Kidney tubule cell (primary cell): ENCODE measurements at places on chromosomes 11 and 22.

DNA sequence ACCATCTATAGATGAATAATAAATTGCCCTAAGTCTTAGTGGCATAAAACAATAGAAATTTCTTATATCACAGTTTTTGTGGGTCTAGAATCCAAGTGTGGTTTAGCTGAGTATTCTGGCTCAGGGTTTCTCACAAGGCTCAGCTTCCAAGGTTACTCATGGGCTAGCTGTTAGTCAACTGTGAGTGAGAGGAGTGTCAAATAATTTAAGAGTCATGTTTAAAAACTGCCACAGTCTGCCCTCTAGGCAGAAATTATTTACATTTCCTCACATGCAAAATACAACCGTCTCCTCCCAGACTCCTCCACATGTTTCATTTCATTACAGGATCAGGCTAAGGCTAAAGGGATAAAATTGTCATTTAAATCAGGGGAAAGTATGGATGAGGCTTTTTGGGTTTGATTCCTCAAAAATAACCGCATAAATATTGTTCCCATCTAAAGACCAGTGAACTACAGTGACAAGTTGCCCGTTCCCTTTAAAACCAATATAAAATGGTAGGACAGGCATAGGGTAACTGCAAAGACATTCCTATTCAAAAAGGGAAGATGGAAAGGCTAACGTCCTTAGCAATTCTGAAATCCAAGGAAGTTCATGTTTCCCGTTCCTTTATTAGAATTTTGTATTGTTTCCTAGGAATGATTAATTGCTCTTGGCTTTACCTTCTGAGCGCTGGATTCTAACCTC is 324.3 kb downstream of the DYNC2H1 start:
- DNase-seq: peak; percentile 75

DNA sequence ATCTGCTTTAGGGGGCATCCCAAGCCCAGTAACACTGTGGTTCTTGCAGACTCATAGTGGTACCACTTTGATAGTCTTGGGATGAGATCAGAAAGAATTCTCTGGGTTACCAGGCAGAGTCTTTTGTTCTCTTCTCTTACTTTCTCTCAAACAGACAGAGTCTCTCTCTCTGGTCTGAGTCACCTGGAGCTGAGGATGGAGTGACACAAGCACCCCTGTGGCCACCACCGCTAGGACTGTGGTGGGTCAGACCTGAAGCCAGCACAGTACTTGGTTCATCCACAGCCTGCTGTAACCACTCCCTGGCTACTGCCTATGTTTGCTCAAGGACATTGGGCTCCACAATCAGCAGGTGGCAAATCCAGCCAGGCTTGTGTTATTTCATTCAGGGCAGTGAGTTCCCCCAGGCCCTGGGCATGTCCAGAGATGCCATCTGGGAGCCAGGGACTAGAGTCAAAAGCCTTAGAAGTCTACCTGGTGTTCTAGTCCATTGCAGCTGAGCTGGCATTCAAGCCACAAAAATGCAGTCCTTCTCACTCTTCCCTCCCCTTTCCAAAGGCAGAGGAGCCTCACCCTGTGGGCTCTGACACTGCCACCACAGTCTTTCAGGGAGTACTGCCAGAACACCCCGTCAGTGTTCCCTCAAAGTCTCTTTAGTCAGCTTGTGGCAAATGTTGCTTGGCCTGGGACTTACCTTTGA is 29.9 kb downstream of the ENDOD1 start:
- DNase-seq: peak; percentile 75

GRCh38 chr22:33829546-33830280 is 90.6 kb downstream of the LARGE1 start:
- DNase-seq: no peak

DNA sequence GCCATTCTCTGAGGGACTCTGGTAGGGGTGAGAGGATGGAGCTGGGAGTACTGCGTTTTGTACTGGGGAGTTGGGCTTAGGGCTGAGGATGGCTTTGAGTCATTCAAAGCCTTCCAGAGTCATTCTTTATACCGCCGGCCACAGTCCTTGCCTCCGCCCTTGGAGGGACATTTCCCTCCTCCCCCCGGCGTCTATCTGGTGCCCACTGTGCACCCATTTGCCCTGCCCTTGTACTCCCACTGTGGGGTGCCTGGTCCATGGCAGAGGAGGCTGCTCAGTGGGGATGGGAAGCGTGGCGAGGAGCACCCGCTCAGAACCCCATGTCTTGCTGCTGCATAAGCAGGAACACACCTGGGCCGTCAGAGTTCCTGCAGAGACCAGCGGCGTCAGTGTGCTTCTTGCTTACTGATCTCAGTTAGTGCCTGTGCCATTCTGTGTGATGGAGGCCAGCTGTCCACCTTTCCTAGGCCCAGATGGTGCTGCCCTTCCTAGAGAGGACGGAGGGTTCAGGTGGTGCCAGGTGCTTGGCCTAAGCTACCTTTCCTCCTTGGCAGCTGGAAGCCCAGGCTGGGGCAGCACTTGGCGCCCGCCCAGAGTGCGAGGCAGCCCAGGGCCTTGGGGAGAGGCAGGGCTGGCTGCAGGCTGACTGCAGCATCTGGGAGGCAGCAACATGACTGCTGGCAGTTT is 23.3 kb upstream of the TMEM191C start:
- DNase-seq: no peak

DNA sequence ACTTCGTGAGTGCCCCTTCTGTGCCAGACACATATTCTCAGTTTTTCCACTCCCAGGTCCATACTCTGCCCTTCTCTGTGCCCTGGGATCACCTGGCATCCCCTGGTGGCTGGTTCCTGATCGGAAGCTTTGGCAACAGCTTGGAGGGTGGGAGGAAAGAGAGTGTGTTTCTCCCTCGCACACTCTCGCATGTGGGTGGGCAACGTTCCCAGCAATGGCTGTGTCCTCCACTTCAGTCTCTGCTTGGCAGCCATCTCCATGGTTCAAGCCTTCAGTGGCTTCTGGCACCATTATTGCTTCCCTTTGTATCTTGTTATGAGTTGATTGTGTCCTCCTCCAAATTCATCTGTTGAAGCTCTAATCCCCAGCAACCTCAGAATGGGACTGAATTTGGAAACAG is 342.7 kb upstream of the SYN3 start:
- no peak for DNase-seq

DNA sequence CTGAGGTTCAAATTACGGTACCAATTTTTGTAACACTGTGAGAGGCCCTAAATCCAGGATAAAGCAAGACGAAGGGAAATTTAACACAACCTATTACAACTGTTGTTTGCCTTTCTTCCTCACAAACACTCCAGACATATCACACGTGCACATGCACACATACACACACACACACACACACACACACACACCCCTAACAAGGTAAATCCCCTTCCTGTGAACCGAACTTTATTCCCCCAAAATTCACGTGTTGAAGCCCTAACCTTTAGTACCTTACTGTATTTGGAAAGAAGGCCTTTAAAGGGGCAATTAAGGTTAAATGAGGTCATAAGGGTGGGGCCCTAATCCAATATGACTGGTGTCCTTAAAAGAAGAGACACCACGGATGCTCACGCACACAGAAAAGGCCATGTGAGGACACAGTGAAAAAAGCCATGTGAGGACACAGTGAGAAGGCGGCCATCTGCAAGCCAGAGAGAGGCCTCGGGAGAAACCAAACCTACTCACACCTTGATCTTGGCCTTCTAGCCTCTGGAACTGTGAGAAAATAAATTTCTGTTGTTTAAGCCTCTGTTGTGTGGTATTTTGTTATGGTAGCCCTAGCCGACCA is 1.8 kb downstream of the SERGEF start:
- DNase-seq: no peak

DNA sequence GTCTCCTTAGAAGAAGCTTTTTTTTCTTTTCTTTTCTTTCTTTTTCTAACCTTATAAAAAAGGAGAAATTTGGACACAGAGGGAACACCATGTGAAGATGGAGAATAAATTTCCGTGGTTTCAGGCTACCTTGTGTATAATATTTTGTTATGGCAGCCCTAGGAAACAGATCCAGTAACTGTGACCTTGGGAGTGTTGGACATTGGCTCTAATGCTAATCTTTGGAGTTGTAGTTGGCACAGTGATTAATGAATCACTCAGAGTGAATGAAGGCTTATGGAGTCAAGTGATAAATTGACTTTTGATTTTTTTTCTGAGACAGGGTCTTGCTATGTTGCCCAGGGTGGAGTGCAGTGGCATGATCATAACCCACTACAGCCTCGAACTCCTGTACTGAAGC is 15.5 kb upstream of the PHOX2A start:
- DNase-seq: no peak

- DNase-seq: no peak
Observed at GRCh38 chr11:6570691-6571427, 32.6 kb downstream of the RRP8 start.

DNA sequence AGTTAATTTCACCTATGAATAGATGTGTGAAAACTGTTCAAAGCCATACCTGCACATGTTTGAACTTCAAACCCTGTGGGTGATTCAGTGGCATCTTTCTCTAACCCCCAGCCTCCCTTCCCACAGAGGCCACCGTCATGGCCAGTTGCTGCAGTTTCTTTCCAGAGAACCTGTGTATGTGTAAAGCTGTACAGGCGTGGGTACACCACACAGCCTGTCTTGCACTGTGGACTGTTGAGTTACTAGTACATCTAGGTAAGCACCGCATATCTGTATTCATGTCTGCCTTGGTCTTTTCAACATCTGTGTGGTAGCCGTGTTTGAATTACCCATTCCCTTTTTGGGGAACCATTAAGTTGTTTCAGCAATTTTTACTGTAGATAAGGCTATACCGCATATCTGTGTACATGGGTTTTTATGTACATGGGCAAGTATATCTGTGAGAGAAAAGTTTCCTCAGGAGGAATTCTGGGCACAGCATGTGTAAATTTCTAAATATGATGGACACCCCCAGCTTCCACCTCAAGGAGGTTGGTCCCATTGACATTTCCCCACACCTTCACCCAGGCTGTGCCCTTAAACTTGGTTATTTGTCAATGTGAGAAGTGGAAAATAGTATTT is 13.9 kb downstream of the NEAT1 start:
- peak; percentile 36 for DNase-seq

DNA sequence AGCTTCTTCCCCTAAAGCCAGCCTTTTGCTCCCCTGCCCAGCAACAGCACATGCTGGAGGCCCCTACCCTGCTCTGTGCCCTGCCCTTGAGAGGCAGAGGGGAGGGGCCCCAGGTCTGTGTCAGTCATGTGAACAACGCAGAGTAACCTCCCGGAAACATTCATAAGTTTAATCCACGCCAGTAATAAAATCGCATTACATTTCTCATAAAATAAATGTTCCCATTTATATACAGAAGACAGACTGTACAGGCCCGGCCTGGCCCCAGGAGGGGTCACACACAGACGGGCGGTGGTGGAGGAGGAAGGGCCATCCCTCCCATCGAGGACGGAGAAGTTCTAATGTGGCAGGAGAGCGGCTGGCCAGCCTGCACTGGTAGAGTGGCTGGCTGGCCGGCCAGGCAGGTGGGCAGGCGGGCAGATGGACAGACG is 39.5 kb downstream of the LMO1 start:
- no peak for DNase-seq

DNA sequence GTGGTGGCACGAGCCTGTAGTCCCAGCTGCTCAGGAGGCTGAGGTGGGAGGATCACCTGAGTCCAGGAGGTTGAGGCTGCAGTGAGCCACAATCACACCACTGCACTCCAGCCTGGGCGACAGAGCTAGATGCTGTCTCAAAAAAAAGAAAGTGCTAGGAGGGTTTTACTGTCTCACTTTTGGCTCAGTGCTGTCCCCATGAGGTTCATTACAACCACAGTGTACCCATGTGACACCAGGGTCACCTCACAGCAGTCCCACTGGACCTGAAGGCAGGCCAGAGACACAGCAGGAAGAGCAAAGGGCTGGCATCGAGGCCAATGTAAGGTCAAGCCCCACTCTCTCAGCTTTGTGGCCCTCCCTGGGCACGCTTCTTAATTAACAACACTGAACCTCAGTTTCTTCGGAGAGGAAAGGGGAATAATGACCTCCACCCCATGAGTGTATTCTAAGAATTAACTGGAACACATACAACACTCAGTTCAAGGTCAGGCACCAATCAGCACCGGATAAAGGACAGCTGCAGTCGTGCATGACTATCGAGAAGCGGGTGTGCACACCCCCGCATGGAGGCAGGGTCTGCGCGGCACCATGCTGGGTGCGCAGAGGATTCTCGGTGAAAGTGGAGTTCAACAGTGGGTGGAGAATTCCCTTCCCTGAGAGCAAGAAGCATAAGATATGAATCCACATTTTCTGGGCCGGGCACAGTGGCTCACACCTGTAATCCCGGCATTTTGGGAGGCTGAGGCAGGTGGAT is 30.9 kb upstream of the BAIAP2L2 start:
- no peak for DNase-seq

- no peak for DNase-seq
Observed at GRCh38 chr11:121300313-121300971, 7.9 kb downstream of the SC5D start.

- peak; percentile 90 for DNase-seq
Observed at GRCh38 chr22:27220339-27220738, 563.0 kb downstream of the MIAT start.

DNA sequence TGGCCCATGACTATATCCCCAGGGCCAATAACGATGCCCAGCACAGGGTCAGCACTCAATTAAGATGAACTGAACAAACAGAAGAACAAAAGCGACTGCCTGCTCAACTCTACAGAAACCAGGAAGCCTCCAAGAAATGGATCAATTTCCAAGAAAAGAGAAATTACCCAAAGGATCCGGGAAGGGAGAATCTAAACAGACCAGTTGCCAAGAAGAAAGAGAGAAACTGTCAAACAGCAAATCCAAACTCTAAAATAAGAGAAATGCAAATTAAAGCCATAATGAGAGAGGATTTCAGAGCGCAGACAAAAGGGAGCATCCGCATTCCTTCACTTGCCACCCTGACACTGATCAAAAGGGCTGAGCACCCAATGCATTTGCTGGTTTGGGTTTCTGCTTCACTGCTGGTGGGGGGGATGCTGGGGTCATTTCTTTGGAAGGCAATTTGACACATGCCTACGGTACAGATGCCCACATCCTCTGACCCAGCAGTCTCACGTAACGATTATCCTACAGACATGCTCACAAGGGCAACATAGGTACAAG is 37.7 kb upstream of the RFPL3 start:
- no peak for DNase-seq

- no peak for DNase-seq
Observed at GRCh38 chr11:6504166-6504565, 7.1 kb downstream of the DNHD1 start.

GRCh38 chr11:57338142-57338541 is at the start of gene P2RX3:
TSS of gene P2RX3 (plus strand) at chr11:57338352. CDS start at chr11:57338551, 199 bp downstream.
- no peak for DNase-seq

- DNase-seq: no peak
Observed at GRCh38 chr11:12133547-12134235, 23.3 kb downstream of the MICAL2 start.
